ENCODE measurements at places on chromosomes 7 and 10. TPM values are rescaled to one million over a fixed set of nuclear protein-coding genes. Genes with fewer than 3 reads are reported as not detected.
A peak's percentile ranks its signal among the peaks of the same experiment; 100 is the strongest.

- DNase-seq, result no peak
Measured at GRCh38 chr7:4806983-4807597, 31.7 kb downstream of the AP5Z1 start.

GRCh38 chr10:12940791-12941190, 60.7 kb downstream of the CCDC3 start:
- DNase-seq, result no peak

- peak; percentile 94 for DNase-seq
Measured at GRCh38 chr10:30980951-30981616, 50.6 kb downstream of the ZNF438 start.

DNA sequence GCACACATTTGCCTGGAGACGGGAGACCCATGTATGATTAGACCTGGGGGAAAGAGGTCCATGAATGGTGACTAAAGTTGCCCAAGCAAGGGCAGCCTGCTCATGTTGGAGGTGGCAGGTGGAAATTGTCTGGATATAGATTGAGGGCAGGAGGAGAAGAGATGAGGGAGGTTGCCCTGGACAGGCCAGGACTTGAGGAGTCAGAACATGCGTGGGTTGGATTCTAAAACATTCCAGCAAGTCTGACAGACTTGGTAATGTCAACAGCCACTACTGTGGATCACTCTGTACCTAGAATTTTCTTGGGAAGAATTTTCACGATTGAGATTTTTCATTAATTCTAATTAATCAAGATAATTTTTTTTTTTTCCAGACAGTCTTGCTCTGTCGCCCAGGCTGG, 19.1 kb upstream of the SVOPL start:
- DNase-seq, result no peak

DNA sequence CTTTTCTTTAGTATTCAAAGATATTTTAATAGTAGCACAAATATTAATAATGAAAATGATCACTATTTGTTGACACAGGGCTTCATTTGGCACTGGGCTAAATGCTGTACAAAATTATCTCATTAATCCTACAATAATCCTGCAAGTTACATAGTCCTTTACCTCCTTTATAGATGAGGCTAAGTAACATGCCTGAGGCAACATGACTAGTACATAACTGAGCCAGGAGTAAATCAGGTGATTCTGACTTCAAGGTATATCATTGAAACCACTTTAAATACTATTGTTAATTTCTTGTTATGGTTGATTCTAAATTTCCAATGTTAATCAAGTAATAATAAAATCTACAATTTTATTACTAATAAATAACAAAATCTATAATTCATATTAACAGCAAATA, 39.8 kb downstream of the SEM1 start:
- DNase-seq, result no peak

GRCh38 chr10:43691485-43691884, 42.8 kb upstream of the ZNF32 start:
- DNase-seq, result no peak

DNA sequence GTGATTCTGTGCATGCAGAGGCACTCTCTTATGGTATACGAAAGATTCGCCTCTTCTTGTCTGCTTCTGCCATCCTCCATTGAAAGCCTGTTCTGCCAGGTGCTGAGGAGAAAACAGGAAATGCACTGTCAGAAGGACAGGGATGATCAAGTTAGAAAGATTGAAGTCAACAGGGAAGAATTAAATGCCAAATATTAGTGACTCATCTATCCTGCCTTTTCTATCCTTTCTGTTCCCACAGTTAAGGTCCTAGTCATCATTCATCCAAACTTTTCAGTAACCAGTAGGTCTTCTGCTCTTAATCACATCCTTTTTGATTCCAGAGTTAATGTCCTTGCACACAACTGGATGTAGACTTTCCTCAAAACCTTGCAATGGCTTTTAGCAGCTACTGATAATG, 4.8 kb upstream of the ZNF783 start:
- peak; percentile 36 for DNase-seq

DNA sequence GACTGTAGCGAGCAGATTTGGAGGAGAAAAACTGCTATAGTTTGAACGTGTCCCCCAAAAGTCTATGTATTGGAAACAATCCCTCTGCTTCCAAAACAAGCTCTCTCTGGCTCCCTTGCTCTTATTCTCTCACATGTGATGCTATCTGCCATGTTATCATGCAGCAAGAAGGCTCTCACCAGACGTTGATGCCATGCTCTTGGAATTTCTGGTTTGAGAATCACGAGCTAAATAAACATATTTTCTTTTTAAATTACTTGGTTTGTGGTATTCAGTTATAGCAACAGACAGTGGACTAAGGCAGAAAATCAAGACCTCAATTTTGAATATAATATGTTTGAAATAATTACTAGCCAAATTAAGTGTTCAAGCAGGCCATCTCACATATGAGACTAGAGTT, 17.5 kb upstream of the GNAT3 start:
- no peak for DNase-seq

GRCh38 chr10:122494173-122494820, 32.9 kb downstream of the HTRA1 start:
- no peak for DNase-seq

- no peak for DNase-seq
Measured at GRCh38 chr10:102872163-102872562, 2.9 kb downstream of the AS3MT start.

DNA sequence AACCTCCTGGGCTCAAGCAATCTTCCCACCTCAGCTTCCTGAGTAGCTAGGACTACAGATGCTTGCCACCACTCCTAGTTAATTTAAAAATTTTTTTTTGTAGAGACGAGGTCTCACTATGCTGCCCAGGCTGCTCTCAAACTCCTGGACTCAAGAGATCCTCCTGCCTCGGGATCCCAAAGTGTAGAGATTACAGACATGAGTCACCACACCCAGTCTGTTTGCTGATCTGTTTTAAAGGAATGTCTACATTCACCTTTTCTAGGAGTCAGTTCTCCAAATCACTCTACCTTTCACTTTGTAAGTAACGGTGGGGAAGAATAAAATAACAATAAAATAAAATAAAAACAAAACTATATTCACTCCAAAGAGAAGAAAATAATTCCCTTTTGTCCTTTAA, 86.6 kb upstream of the AGBL3 start:
- DNase-seq, result peak; percentile 56

Gene INMT
- 1.4 TPM for total RNA-seq

DNA sequence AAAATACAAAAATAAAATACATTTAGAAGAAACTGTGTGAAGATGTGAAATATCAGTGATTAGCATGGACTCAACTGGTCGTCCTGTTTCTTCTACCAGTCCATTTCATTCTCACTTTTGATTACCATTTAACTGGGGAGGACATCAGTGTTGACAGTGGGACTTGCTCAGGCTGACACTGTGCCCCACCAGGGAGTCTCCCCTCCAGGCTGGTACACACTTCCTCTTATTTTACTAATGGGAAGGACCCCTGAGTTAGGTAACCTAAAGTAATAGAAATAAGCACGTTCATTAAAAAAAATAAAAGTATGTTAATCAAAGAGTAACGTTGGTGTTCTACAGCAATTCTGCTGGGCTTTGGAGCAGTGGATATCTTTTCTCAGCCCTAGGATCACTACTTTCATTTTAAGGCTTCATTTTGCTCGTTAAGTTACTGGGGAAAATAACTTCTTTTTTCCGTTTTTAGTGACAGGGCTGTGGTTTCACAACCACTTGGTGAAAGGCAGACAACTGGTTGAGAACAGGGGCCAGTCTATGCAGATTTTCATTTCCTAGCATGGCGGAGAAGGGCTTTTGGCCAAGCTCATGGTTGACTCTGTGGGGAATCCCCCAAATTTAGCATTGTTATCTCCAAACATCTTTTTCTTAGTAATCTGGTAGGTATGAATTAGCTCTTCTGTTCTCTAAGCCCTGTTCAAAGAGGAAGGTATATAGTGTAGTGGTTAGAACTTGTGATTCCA, 2.1 kb downstream of the SNX10 start:
- DNase-seq, result no peak

DNA sequence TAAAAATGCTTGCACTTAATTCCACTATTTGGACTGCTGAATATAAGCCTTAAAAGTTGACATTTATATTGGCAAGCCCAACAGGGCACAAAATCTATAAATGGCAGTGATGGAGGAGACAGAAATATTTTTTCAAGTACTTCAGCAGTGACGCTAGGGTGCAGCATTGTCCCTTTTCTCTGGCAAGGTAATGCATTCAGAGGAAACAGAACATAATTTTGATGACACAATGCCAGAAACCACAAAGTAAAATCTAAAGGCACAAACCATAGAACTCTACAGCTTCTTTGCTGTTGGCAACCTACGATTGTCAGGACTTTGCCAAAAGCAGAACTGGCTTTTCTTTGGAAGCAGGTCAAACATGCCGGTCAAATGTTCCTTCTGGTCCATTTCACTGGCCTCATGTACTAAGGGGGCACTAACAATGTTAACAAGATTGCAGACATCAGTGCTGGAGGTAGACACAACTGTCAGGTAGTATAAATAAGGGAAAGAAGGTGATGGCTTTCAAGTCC, 30.9 kb upstream of the FAM133B start:
- DNase-seq, result peak; percentile 95

DNA sequence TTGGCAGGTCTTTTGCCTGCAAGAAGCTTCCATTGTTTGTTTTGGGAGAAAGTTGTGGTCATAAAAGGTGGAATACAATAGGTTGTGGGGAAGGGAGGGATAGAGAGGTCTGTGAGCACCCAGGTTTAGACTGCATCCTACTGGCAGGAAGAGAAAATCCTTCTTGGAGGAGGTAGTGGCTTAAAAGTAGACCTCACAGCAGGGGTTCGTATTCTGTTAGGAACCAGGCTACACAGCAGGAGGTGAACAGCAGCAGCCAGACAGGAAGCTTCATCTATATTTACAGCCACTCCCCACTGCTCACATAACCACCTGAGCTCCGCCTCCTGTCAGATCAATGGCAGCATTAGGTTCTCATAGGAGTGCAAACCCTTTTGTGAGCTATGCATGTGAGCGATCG, 245.3 kb downstream of the NSUN6 start:
- no peak for DNase-seq

DNA sequence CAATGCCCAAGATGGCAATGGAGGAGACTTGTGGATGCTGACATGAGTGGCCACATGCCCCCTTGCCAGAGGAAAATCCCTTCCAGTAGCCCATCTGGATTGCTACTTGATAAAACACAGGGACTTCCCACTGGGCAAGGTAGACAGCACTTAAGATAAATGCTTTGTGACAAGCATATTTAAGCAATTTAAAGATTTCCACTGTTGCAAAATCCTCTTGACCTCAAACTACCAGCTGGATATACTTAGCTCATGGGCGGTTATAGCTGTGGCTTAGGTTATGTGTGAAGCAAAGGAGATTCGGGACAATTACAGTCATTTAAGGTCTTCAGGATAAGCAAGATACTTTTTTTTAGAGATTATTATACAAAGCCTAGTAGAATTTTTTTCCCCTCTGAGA, 238.1 kb downstream of the BMPER start:
- peak; percentile 49 for DNase-seq

DNA sequence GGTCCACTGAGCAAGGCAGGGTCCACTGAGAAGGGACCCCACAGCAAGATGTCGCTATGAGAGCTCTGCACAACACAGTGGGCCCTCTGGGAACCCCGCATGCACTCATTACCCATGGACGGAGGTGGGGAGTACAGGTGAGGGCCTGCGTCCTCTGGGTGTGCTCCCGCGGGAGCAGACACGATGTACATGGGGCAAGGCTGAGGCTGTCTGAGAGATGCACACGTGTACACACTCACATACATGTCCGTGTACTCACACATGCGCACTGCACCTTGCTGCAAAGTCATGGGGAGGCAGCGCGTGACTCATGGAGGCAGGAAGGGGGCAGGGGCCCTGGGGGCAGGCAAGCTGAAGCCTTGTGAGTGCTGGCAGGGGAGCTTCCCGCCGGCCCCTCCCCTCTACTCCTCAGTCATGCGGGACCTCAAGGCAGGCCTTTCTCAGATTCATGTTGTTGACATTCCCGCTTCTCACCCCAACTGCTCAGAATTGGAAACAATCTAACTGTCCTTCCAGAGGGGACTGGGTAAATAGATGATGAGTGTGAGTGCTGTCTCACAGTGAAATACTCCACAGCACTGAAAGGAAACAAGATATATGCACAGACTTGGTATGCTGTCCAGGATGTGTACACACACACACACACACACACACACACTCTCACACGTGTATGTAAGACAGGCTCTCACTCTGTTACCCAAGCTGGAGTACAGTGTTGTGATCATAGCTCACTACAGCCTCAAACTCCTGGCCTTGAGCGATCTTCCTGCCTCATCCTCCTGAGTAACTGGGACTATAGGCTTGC, 40.0 kb downstream of the GOLGA7B start:
- no peak for DNase-seq

DNA sequence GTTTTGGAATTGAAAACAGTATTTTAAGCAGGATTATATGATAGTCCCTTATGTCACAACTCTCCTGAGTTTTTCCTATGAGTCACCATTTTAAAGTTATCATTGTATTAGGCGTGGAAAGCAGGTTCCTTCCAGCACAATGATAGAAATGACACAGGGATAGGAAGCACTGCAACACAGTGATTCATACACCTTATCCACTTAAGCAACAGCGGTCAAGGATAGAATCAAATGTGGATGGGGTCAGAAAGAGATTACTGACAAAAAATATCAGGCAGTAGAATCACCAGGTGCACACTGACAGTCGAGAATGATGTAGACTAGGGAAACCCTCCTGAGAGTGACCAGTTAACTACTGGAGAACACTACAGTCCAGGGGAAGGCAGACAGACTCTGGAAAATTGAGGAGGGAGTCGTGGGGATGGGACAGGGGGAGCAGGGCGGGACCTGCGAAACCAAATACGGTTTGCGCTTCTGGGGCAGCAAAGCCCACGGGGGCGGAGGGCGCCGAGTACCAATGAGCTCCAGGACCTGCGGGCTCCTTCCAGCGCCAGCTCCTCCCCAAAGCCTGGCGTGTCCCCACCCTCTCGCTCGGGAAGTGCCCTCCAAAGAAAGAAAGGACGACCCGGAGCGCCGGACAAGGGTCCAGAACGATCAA, 479 bp downstream of the PNPLA8 start:
- DNase-seq, result peak; percentile 73

GRCh38 chr10:97333351-97333600, 1.3 kb downstream of the FRAT2 start:
- DNase-seq, result peak; percentile 58

Gene GNGT1
- not detected for total RNA-seq

DNA sequence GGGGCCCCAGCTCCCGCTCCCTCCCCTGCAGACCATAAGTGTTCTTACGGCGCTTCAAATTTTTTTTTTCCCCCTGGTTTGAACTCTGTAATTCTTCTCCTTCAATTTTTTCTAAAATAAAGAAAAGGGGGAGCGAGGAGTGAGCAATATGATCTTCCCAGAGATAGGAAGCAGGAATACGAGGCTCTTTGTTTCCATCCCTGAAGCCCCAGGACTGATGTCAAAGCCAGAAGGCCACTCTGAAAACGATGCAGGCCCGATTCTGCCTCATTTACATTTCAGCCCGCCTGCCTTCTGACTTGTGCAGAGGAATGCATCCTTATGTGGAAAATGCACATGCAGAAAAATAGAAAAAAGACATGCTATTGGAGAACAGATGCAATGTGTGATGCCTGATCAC, 401.5 kb upstream of the MKI67 start:
- DNase-seq, result no peak

Data from LHCN-M2 (cell line).